ENCODE measurements at places on chromosomes 3 and 15. TPM values are rescaled to one million over a fixed set of nuclear protein-coding genes. Genes with fewer than 3 reads are reported as not detected.

Gene SI
- total RNA-seq = not detected

- H3K4me3 ChIP-seq = no peak overlapping the region
- H3K4me1 ChIP-seq = no peaks in the 10 kb centered on the region
These were observed 94.5 kb downstream of the TPRA1 start for GRCh38 chr3:127495821-127496655.

Gene UBAP1L
- total RNA-seq = 3.8 TPM

DNA sequence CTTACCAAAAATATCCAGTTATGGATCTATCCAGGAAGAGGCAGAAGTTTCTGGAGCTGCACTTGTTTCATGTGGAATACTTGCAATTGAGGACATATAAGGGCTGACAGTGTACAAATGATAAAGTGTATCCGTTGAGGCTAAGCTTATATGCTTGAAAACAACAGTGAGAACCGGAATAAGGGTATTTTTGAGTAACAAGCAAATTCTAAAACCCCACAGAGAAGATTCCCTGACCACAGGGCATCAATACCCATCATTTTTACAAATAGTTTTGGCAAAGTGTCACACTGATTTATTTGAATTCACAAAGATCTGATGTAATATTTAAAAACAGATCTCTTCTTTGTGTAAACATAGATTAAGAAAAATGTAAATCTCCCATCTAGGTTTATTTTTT is 208.4 kb downstream of the FMN1 start:
- H3K4me1 ChIP-seq = no peaks in the 10 kb centered on the region
- H3K36me3 ChIP-seq = no peaks in the 10 kb centered on the region
- H3K27me3 ChIP-seq = no peaks in the 10 kb centered on the region
- no peak overlapping the region for H3K27ac ChIP-seq
- no peak overlapping the region for H3K4me3 ChIP-seq

DNA sequence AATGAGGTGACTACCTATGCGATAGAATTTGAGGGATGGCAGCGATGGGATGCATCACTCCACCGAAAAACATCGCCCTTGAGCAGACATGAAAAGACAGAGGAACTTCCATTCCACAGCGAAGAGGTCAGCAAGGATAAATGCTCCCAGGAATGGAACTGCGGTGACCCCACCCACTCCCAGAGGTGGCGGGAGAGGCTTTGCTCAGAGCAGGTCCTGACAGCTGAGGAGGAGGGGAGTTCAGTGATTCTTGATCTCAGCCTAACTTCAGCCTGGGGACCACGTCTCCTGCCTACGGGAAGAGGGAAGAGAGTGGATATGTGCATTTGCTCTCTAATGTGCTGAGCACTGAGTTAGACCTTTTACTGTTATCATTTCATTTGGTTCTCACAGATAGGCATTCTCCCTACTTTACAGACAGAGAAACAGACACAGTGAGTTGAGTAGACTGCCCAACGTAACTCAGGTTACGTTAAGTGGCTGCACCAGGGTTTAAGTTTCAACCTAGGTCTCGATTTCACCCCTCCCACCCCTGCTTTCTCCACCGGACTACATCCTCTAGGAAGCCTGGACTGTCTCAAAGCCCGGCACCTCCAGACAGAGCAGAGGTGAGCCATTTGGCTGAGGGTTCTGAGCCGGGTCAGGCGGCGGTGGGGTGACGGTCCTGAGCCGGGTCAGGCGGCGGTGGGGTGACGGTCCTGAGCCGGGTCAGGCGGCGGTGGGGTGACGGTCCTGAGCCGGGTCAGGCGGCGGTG is 170.0 kb downstream of the RAB11A start:
- no peak overlapping the region for H3K27ac ChIP-seq
- no peak for DNase-seq
- no peaks in the 10 kb centered on the region for H3K36me3 ChIP-seq
- no peaks in the 10 kb centered on the region for H3K4me1 ChIP-seq

DNA sequence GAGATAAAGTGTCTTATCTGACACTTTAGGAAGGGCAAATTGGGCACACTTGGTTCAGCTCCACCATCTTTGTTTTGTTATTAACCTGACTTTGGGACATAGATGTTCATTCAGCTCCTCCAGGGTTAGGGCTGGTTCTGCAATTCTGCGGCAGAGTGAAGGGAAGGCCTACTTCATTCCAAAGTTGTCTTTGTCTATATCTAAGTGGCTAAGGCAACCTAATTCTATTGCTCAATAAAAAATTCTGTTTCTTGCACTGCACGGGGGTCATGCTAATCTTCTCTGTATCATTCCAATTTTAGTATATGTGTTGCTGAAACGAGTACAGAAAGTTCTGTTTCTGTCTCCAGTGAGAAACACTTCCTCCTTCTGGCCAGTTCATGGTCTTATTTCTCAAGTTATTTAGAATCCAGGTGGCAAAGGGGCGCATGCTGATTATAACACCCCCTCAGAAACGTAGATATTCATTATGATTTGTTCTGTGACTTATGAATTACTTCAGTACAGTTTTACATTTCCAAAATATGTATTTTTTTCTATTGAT is 53.5 kb downstream of the PFN2 start:
- H3K27ac ChIP-seq = no peak overlapping the region
- peaks cover 43% of the 10 kb centered on the region for H3K36me3 ChIP-seq
- no peak for DNase-seq
- H3K27me3 ChIP-seq = no peaks in the 10 kb centered on the region
- H3K4me1 ChIP-seq = no peaks in the 10 kb centered on the region

Gene TGM4
- total RNA-seq = not detected

- no peaks in the 10 kb centered on the region for H3K36me3 ChIP-seq
- no peaks in the 10 kb centered on the region for H3K27me3 ChIP-seq
- H3K4me1 ChIP-seq = no peaks in the 10 kb centered on the region
These were observed 64.9 kb upstream of the SELENOK start for GRCh38 chr3:53956586-53956985.

DNA sequence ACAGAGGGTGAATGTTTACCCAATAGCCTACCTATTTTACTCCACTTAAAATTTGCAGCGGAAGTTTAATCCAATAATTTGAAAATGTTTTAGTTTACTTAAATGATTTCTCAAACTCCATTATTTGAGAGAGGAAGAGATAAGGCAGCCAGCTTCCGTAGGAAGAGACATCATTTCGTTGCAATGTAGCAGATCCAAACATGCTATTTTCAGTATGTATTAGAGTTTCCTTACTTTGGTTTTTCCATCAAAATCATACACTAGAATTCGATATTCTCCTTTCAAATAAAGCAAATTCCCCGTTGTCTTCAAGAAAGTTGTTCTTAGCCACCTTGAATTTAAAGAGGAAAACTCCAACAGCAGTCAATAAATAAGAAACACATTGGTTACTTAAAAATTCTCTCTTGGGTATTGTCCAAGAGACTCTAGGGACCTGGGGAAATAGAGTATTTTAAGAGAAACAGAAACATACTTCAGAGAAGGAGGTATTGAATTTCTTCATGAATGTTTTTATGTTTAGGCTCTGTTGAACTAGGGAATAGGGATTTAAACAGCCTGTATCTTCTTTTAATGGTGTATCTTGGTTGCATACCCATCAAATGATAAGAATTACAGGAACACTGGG is 324.5 kb upstream of the GBE1 start:
- no peak for DNase-seq
- H3K4me3 ChIP-seq = no peak overlapping the region
- no peaks in the 10 kb centered on the region for H3K4me1 ChIP-seq
- H3K27ac ChIP-seq = no peak overlapping the region
- H3K36me3 ChIP-seq = no peaks in the 10 kb centered on the region
- no peaks in the 10 kb centered on the region for H3K27me3 ChIP-seq
